NCI-H2171 treated with DMSO at 0.1 percent for 48 hours (cell line): ENCODE measurements at places on chromosomes 16 and 17.

DNA sequence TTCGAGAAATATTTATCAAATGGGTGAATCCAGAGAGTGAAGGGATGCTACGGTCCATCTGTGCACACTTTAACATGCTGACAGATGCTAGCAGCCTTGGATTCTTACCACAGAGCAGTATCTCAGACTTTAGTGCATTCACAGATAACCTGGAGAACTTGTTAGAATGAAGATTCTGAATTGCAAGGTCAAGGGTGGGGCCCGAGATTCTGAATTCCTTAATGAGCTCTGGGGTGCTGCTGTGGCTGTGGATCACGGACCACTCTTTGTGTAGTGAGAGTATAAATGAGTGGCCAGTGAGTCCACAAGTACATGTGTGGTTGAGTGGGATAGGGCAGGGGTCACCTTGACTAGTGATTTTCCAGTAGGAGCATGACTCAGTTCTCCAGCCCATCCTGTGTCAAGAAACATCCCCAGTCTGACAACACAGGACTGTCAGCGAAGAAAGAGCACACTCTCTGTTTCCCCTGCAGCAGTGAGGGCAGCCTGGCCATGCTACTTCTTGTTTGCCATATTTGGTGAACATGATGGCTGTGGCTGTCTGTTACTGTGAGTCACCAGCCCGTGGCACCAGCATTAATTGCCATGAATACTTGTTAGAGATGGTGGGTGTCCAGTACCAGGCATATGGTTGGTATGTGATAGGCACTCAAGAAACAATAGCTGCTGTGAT lies 13.0 kb upstream of the SALL1 start:
- peak; percentile 6 for DNase-seq

- DNase-seq: no peak
These were observed 1447.4 kb upstream of the GOT2 start for GRCh38 chr16:60181536-60181935.

GRCh38 chr17:72697602-72698146 lies 394.8 kb downstream of the SLC39A11 start:
- DNase-seq: no peak

DNA sequence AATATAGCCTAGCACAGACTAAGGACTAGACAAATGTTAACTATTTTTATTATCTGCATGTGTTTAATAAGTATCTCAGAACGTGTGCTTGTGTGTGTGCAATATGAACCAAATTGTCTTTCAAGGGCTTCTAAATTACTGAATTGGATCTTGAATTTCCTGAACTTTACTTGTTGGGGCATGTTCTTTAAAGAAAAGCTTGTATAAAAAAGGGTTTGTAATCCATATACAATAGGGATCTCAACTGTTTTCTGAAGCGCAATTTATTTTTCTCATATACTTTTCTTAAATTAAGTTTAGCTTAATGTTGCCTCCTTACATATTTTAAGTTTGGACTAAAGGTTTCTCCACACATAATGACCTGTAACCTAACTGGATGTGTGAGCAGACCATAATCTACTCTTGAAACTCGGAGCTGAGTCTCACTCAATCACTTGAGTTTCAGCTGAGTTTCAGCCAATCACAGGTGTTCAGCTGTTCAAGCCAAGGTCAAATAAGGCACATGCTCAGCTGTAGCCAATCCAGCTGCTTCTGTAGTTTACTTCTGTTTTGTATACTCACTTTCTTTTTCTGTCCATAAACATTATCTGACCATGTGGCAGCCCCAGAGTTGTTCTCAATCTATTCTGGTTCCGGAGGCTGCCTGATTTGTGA lies 72.3 kb downstream of the CDK5R1 start:
- peak; percentile 23 for DNase-seq

DNA sequence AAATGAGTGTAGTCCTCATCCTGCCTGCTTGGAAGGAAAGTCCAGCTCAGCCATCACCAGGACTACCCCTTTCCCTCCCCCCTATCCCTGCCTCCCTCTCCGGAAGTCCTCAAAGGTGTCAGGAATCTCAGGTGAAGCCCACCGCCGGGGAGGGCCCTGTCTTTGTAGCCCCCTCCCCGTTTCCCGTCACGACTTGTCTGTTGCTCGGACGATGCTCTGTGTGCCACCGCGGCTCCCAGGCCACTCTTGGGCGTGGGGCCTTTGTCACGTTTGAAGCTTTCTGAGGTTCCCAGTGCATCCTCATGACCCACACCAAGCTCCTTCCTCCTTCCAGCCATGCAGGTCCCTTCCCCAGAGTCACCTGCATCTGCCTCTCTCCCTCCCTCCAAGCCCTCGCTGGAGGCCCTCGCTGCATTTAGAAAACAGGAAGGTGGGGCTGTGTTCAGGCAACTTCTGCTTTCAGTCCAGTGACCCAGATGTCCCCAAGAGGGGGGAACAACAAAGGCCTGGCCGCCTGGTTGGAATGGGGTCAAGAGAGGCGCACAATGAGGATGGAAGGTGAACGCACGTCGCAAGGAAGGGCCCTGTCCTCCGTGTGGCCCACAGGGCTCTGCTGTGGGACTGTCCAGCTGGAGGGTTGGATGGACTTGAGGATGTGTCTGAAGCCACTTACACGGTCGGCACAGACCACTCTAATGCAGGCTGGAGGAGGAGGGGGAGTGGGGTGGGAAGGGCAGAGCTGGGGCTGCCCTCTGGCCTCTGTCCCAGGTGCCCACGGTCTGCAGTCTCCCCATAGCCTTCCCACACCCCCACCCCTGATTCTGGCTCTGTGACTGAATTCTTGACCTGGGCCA lies 59.9 kb downstream of the OR1D5 start:
- DNase-seq: no peak

- DNase-seq: no peak
These were observed 17.7 kb downstream of the ANKRD11 start for GRCh38 chr16:89472711-89473075.
